ENCODE measurements at places on chromosomes 16 and 17.

DNA sequence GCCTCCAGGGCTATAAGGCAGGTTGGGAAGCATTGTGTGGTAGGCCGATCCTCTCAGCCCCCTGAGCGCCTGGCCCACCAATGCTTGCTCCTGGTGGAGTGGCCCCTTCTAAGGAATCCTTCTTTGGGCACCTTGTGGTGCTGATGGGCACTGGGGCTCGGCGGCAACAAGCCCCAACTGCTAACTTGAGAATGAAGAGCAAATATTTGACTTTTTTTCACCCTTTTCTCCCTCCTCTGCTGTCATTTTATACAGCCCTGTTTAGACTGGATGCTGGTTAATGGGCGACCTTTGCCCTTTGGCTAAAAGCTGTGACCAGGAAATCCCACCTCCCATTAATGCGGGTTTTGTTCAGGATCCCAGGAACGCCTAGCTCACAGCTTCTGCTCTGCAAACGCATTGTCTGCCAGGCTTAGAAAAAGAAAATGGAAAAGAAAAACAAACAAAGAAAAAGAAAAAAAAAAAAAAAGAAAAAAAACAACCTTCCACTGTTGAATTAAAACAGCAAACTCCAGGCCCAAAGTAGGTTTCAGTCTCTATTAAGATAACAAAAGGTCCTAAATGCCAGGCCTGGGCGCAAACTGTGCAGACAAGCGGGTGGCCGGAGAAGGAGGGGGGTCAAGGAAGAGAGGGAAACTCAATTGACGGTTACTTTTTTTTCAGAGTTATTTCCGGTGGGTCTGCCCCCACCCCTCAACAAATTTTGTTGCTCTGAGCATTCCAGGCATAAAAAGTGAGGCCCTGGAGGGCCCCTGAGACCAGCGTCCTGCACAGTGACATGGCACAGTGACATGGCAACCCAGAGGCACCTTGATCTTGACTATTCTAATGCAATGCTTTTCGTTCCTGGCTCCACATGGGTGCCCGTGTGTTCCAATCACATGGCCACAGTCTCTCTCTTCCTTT, 301.4 kb downstream of the MAF start:
- no peak for DNase-seq

DNA sequence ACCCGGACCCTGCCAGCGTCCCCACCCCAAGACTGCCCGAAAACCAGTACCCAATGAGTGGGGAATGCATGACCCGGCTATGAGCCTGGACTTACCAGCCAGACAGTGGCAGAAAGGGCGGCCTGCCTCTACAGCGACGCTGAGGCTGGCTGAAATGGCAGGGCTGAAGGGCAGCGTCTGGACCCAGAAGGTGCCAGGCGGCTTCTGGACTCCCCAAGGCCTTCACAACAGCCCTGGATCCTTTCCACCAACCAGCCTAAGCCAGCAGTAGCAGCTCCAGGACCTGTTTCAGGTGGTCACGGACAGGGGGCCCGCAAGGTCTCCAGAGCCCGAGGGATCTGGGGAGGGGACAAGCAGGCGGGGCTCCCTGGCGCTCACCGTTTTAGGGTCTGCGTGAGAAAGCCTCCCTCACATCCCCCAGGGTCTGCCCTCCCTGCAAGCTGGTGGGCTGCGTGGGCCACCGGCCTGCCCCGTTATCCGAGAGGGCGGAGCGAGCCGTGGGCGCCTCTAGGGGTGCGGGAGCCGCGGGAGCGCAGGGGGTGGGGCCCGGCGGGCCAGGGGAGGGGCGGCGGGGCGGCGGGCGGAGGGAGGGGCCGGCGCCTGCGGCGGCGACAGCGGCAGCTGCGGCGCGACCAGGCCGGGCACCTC, at the start of gene RIPOR1:
RIPOR1 (plus strand) TSS at position 608 of the 648 bp plus-strand sequence. CDS start 9,618 bp downstream, outside the sequence.
- no peak for DNase-seq

DNA sequence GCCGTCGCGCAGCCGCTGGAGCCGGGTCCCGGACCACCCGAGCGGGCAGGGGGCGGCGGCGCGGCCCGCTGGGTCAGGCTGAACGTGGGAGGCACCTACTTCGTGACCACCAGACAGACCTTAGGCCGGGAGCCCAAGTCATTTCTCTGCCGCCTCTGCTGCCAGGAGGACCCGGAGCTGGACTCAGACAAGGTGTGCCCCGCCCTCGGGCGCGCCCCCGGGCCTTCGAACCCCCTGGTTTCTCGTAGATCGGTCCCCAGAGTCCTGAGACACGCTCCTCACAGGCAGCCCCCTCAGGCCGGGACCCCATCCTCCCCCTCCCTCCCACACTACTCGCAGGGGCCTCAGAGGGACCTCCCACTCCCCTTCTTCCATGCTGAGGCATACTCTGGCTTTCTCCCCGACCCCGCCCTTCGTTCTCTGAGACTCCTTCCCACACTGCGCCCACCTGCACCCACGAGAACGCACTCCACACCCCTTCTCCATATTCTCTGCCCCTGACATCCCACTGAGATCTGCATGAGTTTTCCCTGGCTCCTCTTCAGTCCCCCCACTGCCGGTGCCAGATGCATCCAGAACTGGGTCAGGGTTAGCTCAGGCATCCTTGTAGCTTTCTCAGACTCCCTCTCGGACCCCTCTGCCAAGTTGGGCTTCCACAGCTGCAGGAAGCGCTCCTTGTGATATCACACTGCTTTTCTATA, 523 bp downstream of the KCTD2 start:
- DNase-seq: no peak

- DNase-seq: no peak
Observed at GRCh38 chr16:88773812-88774291, 11.2 kb downstream of the PIEZO1 start.

GRCh38 chr16:82629441-82630027, 2.8 kb downstream of the CDH13 start:
- DNase-seq: no peak

- no peak for DNase-seq
Observed at GRCh38 chr17:77492446-77493237, 351.9 kb downstream of the SEC14L1 start.

DNA sequence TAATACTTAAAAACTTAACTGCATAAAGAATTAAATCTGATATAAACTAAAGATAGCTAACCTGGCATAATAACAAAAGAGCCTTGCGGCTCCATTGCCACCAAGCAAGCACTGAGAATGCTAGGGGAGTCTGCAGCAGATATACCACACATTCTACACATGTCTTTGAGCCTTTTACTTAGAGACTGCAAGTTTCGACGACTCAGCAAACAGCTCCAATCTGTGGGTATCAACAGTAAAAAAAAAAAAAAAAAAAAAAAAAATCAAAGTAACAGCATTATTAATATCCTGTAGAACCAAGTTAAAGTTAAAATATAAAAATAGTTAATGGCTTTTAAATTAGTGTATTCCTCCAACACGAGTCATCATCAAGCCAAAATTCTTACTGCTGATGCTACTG, 27.8 kb upstream of the INTS2 start:
- DNase-seq: no peak

GRCh38 chr17:63423963-63424362, 22.1 kb downstream of the CYB561 start:
- DNase-seq: no peak

- no peak for DNase-seq
Observed at GRCh38 chr17:49483599-49484509, 11.2 kb upstream of the NGFR start.

- DNase-seq: no peak
Observed at GRCh38 chr17:71656964-71657858, 463.6 kb upstream of the SOX9 start.

DNA sequence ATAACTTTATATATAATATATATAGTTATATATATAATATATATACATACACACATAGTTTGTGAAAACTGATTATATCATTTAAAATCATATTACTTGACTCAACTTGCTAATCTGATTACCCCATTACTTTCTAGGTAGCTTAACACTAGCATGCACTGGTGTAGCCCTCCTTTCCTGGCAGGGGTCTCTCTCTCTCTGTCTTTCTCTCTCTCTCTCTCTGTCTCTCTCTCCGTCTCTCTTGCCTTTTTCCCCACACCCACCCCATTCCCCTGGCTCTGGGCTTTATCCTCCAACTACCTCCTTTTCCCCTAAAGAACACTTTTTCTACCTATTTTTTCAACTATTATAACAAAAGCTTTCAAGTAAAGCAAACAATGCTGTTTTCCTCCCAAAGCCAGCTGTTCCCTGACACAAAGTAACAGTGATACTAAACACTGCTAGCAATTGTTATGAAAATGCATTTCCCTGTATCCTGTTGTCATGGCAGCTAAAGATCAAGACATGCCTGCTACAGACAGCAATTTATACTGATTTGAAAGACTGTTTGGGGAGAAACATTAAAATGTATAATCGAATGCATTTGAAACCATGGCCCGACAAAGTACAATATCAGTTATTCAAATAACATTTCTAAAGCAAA, 89.4 kb downstream of the CHD9NB start:
- no peak for DNase-seq

- no peak for DNase-seq
Observed at GRCh38 chr17:14214271-14214670, 22.4 kb downstream of the CDRT15 start.

- DNase-seq: no peak
Observed at GRCh38 chr17:78897664-78898047, 5.3 kb downstream of the CEP295NL start.

DNA sequence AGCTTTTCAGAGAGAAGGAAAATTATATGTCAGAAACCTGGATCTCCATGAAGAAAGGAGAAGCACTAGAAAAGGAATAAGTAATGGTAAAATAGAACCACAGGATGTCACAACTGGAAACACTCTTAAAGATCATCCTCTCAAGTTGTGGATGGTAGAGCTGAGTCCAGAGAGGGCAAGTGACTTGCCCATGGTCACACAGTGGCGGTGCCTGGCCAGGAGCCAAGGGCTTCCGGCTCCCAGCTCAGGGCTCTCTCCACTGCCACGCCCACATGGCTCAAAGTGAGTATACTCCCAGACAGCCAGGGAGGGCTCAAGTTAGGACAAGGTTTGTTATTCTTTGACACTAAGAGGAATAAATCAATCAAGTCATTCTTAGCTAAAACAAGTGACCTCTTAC, 159.8 kb downstream of the COPRS start:
- DNase-seq: no peak

GRCh38 chr16:76941113-76941512, 249.9 kb upstream of the MON1B start:
- DNase-seq: no peak

All from activated CD4-positive, alpha-beta T cell treated with anti-CD3 and anti-CD28 coated beads, Interleukin-2, amount 50 U/mL, for 24 hours (primary cell).